Naive thymus-derived CD8-positive, alpha-beta T cell (primary cell): ENCODE measurements at places on chromosomes 16 and 17. TPM values are rescaled to one million over a fixed set of nuclear protein-coding genes. Genes with fewer than 3 reads are reported as not detected.

The CCL2 gene
- polyA plus RNA-seq, result not detected

The SCNN1B gene
- polyA plus RNA-seq, result not detected

DNA sequence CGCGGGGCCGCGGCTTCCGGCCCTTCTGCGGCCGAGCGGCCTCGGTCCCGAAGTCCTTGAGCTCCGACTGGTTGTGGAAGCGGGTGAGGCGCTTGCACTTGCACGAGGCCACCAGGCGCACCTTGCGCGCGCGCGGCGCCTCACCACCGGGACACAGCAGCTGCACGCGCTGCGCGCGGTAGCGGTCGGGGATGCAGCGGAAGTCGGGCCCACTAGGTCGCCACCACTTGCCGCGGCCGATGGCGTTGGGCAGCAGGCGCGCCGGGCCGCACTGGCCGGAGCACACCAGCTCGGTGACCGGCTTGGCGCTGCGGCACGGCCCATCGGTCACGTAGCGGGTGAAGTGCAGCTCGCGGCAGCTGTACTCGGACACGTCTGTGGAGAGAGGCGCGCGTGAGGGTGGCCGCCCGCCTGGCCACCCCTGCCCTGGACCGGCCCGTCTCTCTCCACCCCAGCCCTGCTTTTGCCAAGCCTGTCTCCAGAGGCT, 3.2 kb downstream of the SOST start:
- no peak for DNase-seq
- peaks cover 2% of the 10 kb centered on the region for H3K4me1 ChIP-seq
- peaks cover 57% of the 10 kb centered on the region for H3K27me3 ChIP-seq
- no peaks in the 10 kb centered on the region for H3K36me3 ChIP-seq
- no peak overlapping the region for H3K4me3 ChIP-seq

DNA sequence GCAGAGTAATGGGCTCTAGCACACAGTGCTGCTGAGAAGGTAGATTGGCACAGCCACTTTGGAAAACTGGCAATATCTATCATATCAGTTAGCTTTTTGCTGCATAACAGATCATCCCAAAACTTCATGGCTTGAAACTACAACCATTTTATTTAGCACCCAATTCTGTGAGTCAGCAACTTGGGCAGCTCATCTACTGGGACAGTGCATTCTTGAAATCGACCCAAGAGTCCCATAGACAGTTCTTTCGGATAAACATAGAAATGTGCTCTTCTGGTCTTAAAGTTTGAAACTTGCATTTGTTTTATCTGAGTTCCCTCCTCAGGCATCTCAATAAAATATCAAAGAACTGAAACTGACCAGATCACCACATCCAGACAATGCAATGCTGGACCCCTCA, 76.7 kb downstream of the CEP112 start:
- H3K36me3 ChIP-seq, result peaks cover 16% of the 10 kb centered on the region
- H3K4me3 ChIP-seq, result no peak overlapping the region
- DNase-seq, result no peak
- H3K27ac ChIP-seq, result no peak overlapping the region
- no peaks in the 10 kb centered on the region for H3K4me1 ChIP-seq

DNA sequence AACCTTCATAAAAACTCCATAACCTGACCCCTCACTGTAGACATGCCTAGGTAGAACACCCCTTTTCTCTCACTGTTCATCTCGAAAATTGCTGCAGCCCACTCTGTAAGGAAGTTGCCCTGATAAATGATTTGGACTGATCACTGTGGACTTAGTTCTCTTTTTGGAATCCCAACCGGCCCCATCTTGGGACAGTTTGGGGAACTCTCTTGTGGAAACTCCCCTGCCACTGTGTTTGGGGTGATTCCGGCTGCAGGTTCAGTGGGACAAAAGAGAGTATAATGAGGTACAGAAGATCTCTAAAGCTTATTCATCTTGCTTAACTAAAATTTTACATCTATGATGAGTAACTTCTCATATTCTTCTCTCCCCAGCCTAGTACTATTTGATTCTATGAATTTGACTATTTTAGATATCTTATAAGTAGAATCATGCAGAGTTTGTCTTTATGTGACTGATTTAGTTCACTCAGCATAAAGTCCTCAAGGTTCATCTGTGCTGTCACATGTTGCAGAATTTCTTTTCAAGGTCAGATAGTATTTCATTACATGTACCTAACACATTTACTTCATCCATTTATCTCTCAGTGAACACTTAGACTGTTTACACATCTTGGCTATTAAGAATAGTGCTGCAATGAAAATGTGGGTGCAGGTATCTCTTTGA, 84.9 kb downstream of the ABCA8 start:
- H3K36me3 ChIP-seq, result no peaks in the 10 kb centered on the region
- H3K27ac ChIP-seq, result no peak overlapping the region
- H3K27me3 ChIP-seq, result peaks cover 1% of the 10 kb centered on the region
- no peak overlapping the region for H3K4me3 ChIP-seq
- no peaks in the 10 kb centered on the region for H3K4me1 ChIP-seq

DNA sequence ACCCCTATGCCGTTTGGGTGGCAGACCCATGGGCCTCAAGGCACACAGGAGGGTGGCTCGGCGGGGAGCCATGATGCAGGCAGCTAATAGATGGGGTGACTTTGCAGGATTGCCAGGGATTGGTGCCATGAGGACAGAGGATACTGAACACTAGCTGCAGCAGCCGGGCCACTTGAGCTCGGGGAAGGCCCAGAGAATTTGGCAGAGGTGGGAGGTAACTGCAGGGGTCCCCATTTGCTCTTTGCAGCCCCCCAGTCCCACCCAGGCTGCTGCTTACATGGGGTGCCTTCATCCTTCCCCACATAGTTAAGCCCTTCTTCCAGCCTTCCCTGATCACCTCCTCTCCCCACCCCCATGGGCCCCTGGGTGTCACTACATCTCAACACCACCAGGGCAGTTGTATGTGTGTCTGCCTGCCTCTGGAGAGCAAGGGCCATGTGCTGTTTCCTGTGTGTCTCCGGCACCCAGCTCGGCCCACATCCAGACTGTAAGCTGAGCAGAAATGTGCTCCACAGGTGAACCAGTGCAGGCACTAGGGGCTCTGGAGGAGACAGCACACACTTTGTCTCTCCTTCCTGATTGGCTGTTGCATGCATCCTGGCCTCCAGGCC, 52.0 kb downstream of the SREBF1 start:
- peak overlapping the region; percentile 88 for H3K27ac ChIP-seq
- H3K27me3 ChIP-seq, result no peaks in the 10 kb centered on the region
- peak; percentile 53 for DNase-seq
- H3K4me3 ChIP-seq, result peak overlapping the region; percentile 66

GRCh38 chr16:30482366-30482765, 9.8 kb downstream of the ITGAL start:
- peak overlapping the region; percentile 86 for H3K27ac ChIP-seq
- H3K27me3 ChIP-seq, result no peaks in the 10 kb centered on the region
- DNase-seq, result no peak
- H3K4me3 ChIP-seq, result no peak overlapping the region
- H3K4me1 ChIP-seq, result peaks cover 65% of the 10 kb centered on the region

DNA sequence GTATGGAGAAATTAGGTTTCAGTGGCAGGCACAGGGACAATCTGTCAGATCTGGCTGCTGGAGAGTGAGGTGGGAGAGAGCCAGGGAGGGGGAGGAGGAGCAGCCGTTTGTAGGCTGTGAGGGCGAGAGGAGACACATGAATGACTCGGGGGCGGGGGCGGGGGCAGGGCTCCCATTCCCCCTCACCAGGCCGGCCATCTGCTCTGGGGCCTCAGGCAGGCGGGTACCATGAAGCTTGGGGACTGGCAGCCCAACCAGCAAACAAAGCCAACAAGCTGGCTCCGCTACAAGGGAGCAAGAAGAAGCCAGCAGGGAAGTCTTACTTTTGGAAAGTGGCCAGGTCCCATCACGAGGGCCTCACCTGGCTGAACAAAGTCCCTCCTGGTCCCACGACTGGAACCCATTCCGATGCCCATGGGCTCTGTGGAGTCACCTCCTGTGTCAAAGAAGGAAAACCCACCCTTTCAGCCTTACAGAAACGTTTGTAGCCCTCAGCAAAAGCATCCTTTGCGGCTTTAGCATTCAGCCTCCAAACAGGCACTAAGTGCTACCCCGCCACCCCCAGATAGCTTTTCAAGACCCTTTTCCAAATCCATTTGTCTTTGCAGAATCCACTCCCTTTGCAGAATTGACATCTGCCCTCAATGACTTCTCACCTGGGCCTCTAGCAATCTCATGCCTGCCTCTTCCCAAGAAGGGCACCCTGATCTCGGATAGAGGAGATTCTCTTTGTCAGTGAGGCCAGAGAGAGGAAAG, 9.2 kb upstream of the SSTR2 start:
- peaks cover 26% of the 10 kb centered on the region for H3K27me3 ChIP-seq
- H3K4me3 ChIP-seq, result no peak overlapping the region
- H3K4me1 ChIP-seq, result peaks cover 6% of the 10 kb centered on the region

GRCh38 chr17:29593591-29594518, 923 bp downstream of the ANKRD13B start:
- no peak for DNase-seq
- no peaks in the 10 kb centered on the region for H3K27me3 ChIP-seq
- H3K36me3 ChIP-seq, result no peaks in the 10 kb centered on the region
- H3K27ac ChIP-seq, result no peak overlapping the region
